Muscle of leg (tissue), 16 donors: ENCODE measurements at places on chromosomes 16 and 17.
A peak's percentile ranks its signal among the peaks of the same experiment; 100 is the strongest.

DNA sequence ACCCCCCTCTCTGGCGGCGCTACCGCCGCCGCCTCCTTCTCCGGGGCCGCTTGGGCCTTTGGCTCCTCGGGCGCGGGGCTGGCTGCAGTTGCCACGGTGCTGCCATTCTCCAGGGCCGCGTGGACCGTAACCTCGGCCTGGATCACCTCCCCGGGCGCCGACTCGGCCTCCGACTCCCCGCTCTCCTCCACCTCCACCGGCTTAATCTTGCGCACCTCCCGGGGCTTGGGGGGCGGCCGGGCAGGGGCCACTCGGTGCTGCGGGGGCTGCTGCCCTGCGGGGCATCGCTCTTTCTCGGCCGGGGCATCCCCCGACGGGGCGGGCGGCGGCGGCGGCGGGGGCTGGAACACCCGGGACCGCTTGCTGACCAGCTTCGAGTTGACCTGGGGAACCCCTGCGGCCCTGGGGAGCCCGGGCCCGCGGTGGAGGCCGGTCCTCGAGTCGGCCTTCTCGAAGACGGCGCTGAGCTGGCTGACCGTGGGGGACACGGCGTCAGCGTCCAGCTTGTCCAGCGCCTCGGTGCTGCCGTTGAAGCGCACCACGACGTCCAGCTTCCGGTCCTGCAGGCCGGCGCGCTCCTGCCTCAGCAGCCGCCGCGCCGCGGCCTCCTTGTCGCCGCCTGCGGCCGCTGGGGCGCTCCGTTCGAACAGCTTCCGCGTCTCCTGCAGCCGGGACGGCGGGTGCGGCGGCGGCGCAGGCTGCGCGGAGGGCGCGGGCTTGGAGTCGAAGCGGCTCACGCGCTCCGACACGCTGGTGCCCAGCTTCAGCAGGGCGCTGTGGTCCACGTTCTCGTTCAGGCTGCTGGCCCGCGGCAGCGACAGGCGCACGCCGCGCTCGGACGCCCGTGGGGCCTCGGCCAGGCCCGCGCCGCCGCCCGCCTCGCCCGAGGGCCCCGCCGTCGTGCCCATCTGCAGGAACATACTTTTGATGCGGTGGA lies 792 bp downstream of the PPP1R9B start:
- peak; percentile 71 for DNase-seq

DNA sequence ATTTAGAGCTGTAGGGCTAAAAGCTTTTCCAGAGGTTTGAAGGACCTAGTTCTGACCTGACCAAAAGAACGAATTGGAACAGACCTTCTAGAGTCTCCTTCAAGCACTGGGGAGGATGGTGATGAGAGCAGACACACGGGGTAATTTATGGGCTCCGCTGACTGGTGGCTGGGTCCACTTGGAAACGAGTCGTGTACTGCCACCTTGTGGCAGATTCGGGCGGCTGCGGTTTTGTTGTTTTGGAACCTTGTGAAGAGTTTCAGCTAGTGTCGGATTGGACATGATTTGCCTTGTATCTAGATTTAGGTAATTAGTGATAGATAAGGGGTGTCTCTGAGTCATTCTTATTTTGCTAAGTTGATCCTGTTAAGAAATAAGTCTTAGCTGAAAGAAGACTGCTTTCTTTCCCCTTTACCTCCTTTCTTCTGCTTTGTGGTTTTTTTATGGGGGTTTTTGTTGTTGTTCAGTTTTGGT lies 98.9 kb downstream of the AATF start:
- peak; percentile 84 for DNase-seq

DNA sequence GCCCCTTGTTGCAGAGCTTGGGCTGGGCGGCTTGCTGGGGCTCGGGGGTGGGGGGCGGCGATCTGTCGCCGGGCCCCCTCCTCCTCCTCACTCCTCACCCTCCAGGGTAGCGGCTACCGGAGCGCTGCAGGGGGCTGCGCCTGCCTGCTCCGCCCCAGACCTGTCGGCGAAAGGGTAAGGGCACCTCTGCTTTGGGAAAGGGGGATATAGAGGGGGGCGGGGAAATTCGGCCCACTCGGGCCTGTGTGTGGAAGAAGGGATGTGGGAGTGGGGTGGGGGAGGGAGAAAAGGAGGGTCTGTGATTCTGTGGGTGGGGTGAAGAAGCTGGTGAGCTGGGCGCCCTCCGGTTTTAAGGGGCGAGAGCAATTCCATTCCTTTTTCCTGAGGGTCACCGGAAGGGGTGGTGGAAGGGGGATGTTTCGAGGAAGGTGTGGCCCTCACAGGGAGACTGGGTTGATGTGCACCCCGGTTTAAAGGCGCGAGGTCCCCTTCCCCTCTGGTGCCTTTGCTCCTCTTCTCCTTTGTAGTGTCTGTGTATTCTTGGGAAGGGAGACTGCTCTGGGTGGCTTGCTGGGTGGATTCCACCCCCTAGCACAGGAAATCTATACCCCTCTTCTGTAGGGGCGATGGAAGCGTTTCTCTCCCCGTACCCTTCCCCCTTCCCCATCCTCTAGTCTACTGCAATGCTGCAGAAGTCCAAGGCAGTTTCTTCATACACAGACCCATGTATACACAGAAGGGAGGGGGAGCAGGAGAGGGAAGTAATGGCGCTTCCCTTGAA lies 878 bp downstream of the TAOK1 start:
- peak; percentile 53 for DNase-seq

GRCh38 chr16:49921791-49922456 lies 66.0 kb upstream of the ZNF423 start:
- peak; percentile 75 for DNase-seq

DNA sequence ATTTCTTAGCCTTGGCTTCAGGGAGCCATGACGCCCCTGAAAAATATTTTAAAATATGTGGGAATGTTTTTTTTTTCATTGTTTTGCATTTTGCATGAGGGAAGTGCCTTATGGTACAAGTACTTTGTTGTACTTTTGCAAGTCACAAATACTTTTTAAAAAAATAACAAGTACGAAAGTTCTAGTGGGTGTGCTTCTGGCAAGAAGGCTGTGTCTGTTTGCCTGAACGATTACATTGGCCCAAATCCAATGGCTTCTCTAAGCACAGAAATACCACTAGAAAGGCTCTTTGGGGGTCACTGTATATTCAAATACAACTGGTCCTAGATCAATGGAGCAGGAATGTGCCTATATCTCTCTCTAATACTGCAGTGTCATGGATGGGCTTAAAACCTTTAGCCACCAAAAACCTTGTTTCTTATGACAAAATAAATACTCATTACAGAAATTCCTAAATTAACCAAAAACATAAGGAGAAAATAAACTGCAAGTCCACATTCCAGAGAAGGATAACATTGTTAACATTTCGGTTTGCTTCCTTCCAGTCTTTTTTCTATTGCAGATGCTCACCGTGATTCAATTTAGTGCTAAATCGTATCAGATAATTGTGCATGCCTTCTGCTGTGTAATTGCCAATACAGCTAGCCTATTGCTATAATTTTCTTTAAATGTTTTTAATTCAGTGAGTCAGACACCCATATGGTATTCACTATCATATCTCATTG lies 97.4 kb downstream of the VAT1L start:
- no peak for DNase-seq

GRCh38 chr16:47008612-47009011 lies 35.1 kb upstream of the DNAJA2 start:
- DNase-seq: no peak

GRCh38 chr16:81625544-81626153 lies 153.4 kb upstream of the PLCG2 start:
- DNase-seq: peak; percentile 53
